Left renal pelvis (tissue), 4 donors: ENCODE measurements at places on chromosomes 3 and 15.

DNA sequence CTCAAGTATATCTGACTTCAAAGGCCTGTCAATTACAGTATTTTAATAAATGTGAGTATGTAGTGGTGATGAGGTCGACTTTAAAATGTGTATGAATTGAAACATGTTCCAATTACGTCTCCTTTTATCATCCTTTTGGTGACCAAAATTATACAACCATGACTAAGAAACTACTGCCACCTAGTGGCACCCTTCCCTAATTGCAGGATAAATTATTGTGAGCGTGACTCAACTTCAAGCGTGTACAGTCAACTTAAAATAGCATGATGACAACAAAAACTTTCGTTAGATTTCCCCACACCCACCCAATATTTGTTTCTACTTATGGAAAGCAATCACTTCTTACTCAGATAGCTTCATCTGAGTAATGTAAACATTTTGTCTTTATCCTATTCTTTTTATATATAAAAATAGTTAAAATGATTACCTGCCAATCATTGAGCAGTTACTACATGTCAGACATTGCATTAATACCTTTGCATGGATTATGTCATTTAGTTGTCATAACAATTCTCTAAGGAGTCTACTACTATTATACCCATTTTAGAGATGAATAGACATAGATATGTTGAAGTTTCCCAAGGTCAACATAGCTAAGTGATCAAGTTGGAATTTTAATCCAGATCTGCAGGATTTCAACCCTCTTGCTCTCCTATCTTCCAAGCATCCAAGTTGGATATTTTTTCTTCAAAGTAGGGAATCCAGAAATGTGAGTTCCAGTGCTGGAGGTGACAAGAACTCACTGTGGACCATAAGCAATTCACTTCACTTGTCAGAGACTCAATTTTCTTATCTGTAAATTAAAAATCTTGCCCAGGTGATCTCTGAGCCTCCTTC is 106.0 kb downstream of the MEX3B start:
- no peak for DNase-seq

DNA sequence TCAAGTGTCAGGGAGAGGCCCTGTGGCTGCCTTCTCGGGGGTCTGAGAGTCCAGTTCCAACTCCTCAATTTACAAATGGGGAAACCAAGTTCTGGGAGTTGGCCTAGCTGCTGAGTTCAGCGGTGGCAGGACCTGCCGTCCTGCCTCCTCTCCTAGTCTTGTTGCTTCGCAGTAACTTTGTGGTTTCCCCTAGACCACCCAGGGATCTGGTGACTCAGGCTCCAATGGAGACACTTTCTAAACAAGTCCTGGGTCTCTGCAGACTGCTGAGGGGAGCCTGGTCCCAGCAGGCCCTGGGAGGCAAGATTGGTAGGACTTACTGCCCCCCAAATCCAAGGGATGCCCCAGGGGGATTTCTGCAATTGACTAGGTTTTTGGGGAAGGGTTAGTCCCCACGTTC is 83.6 kb downstream of the SMAD6 start:
- DNase-seq: no peak

GRCh38 chr15:69568173-69569009 is 115.8 kb downstream of the RPLP1 start:
- no peak for DNase-seq

DNA sequence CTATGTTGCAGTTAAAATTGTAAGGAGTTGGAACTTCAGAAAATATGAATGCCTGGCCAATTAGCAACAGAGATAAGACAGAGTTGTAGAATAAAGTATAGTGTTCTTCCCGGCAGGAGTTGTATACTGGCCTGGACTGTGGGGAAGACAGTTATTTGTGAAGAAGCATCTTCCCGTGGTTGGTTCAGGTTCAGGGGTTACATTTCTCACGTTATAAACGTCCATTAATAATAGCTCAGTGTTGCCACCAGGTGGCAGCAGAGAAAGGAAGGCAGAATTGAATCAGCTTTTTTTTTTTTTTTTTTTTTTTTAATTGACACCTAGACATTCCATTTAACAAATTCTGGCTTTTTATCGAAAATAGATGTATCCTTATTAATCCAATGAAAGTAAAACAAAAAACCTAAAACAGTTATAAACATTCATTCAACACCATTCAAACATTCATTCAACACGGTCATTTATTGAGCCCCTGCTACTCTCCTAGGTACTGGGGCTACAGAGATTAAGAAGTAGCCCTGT is 66.4 kb upstream of the NR2E3 start:
- no peak for DNase-seq

GRCh38 chr15:35934383-35935049 is 388.6 kb upstream of the DPH6 start:
- DNase-seq: no peak

GRCh38 chr15:32113224-32113623 is 82.9 kb downstream of the CHRNA7 start:
- no peak for DNase-seq

DNA sequence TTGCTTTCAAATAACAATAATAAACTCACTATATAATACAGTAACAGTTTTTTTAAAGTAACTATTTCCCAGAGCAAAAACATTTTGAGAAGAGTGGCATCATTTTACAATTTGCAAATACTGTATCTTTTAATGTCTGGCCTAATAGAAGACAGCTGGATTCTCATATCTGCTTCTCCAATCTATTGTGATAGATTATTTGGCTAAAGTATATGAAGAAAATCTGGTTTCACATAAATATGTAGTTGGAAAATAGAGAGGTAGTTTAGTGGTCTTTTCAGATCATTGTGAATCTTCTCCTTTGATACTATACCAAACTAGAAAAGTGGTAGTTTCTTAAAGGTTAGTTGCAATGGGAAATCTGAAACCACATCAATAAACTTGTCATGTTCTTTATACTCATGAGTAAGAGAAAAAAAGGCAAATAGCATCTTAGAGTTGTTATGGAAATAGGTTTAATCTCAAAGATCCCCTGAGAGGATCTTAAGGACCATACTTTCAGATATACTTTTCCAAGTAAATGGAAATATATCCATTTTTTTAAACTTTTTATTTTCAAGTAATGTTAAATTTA is 124.8 kb upstream of the NR2E3 start:
- DNase-seq: no peak

GRCh38 chr15:38440353-38441129 is 13.4 kb upstream of the FAM98B start:
- peak; percentile 39 for DNase-seq

GRCh38 chr3:123816673-123817207 is 67.4 kb downstream of the MYLK start:
- no peak for DNase-seq

DNA sequence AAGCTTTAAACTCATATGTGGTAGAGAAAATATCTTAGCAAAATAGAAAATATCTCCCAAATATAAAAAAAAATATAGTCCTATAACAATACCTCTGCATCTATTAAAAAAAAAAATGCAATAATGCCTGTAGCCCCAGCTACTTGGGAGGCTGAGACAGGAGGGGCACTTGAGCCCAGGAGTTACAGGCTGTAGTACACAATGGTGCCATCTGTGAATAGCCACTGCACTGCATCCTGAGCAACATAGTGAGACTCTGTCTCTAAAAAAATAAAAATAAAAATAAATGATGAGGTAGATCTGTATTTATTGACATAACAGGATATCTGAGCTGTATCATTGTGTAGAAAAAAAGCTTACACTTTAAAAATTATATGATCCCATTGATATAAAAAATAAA is 70.4 kb downstream of the PFN2 start:
- no peak for DNase-seq

GRCh38 chr15:40852529-40852928 is 8.7 kb downstream of the SPINT1 start:
- DNase-seq: no peak

DNA sequence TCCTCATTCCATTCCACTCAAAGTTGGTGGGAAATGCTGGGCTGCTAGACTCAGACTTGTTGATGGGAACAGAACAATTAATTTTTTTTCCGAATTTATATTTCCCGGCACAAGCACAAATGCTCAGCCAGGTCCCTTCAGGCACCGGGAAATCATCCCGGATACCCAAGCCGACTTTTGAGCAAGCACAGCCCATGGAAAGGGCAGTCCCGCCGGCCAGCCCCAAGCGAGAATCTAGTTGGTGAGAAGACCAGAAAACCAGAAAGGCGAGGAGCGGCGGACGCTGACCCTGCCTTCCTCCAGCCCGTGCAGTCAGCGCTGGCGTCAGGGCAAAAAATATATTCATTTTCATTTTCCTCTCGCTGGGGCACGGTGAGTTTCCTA is 763 bp upstream of the ZIC4 start:
- no peak for DNase-seq

GRCh38 chr3:14451844-14452739 is 49.7 kb downstream of the SLC6A6 start:
- no peak for DNase-seq

- DNase-seq: no peak
Observed at GRCh38 chr3:24306518-24306917, 188.1 kb downstream of the THRB start.

GRCh38 chr3:140188285-140188684 is 253.3 kb downstream of the CLSTN2 start:
- DNase-seq: no peak

DNA sequence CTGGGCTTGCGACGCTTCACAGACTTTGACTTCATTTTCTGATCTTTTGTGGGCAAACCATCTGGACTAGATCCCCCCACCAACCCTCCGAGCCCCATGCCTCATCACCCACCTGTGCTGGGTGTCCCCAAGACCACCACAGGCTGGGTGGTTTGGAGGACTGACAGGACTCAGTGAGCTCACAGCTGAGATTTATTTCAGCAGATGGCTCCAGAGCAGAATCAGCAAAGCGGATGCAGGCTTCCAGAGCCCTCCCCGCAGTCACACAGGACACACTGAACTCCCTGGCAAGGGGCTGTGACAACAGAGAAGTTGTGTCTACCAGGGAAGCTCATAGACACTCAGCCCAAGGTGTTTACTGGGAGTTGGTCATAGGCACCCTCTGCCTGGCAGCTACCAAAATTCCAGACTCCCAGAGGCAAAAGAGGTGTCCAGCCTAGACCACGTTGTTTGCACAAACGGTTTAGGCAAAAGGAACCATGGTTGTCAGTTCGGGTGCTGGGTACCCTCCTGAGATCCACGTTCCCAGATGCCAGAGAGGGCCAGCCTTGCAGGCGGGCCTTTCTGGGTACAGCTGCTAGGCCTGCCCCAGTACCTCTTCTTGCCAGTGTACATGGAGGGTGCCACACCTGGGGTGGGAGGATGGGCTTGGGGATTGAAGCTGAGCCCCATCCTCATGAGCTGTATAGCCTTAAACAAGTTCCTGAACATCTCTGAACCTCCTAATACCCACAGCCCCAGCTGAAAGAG is 170.3 kb downstream of the NSMCE3 start:
- no peak for DNase-seq

GRCh38 chr3:196793246-196793645 is 53.6 kb downstream of the PAK2 start:
- DNase-seq: no peak

GRCh38 chr15:70281811-70282307 is 184.1 kb upstream of the TLE3 start:
- no peak for DNase-seq

DNA sequence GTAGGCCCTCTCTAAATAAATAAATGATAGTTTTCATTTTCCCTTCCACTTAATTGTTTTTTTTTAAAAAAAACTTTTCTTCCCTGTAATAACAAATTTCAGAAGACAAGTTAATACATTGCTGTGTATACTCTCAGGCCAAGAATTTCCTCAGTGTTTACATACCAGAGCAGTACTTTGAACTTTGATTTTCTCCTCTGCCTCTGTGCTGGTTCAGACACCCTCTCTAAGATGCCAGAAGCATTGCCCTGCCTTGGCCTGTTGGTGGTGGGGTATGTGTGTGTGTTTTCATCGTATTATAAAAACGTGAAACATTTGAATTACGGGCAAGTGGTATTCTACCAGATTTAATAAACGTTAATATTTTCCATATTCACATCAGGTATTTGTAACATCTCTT is 70.1 kb downstream of the SMAD3 start:
- DNase-seq: no peak

- no peak for DNase-seq
Observed at GRCh38 chr3:14726441-14726780, 51.5 kb downstream of the C3orf20 start.

DNA sequence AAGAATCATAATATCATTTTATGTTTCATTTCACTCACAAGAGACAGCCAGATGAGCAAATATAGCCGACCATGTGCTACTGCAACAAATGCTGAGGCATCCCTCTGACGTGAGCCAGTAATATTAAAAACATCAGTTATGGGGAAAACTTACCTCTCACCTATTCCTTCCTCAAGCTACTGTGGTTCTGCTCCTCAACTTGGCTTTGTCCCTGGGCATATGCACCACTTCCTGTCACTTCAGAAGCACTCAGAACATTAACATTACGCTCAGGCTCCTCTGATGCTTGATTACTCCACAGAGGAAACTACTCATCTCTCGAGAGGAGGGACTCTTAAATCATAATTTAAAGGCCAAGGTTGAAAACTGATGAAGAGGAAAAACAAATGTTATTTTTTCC is 457.0 kb upstream of the ALCAM start:
- DNase-seq: no peak

GRCh38 chr3:53169045-53169831 is 8.2 kb downstream of the PRKCD start:
- no peak for DNase-seq

- no peak for DNase-seq
Observed at GRCh38 chr3:100144255-100144866, 30.1 kb upstream of the FILIP1L start.

DNA sequence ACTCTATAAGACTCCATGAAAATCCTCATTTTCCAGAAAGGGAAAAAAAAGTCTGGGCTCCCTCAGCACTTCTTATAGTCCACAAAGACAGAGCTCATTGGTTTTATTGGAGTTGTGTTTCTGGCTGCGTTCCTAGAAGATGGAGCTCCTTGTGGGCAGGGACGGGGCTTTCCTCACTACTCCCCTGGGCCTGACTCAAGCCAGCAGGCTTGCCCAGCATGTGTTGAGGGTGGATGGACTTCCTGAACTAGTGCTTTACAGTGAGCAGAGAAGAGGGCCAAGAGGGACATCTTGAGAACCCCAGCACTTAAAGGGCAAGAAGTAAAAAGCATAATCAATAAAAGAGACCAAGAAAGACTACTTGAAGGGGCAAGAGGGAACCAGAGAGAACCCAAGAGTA is 43.2 kb upstream of the EPHB1 start:
- DNase-seq: no peak

DNA sequence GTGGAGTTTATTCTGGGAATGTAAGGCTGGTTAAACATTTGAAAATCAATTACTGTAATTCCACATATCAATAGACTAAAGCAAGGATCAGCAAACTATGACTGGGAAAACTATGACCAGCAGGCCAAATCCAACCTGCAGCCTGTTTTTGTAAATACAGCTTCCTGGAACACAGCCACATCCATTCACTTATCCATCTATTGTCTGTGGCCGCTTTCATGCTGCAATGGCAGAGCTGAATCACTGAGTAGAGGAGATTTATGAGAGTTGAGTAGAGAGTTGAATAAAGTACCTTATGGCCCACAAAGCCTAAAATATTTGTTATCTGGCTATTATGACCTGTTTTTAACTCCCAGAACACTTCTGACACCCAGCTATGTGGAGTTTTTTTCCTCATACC is 12.2 kb downstream of the MYLK start:
- no peak for DNase-seq

GRCh38 chr3:39808467-39809180 is 785 bp upstream of the MYRIP start:
- DNase-seq: no peak

GRCh38 chr3:18830087-18830486 is 318.2 kb upstream of the KCNH8 start:
- DNase-seq: no peak

- DNase-seq: no peak
Observed at GRCh38 chr3:169865176-169865767, 4.5 kb downstream of the LRRC31 start.

- DNase-seq: no peak
Observed at GRCh38 chr3:12463686-12464085, 20.6 kb upstream of the TSEN2 start.
